Brain (organoid and tissue), 16 donors: ENCODE measurements at places on chromosomes 7 and 10. TPM values are rescaled to one million over a fixed set of nuclear protein-coding genes. Genes with fewer than 3 reads are reported as not detected.

NKX2-3 gene
- not detected for polyA plus RNA-seq

SSBP1 gene
- 149 TPM for polyA plus RNA-seq

CCDC136 gene
- 33.2 TPM for polyA plus RNA-seq

NUTM2B gene
- polyA plus RNA-seq: 1.4 TPM

LRRD1 gene
- not detected for polyA plus RNA-seq

MAT1A gene
- 0.39 TPM for polyA plus RNA-seq

SPDYE1 gene
- polyA plus RNA-seq: not detected

ACTA2 gene
- polyA plus RNA-seq: 65.7 TPM

CDNF gene
- polyA plus RNA-seq: 2.4 TPM

AGMO gene
- 0.42 TPM for polyA plus RNA-seq

SLC18A3 gene
- 1.2 TPM for polyA plus RNA-seq

FAM25G gene
- polyA plus RNA-seq: not detected

UNCX gene
- polyA plus RNA-seq: not detected
